ENCODE measurements at places on chromosomes 2 and 18. TPM values are rescaled to one million over a fixed set of nuclear protein-coding genes. Genes with fewer than 3 reads are reported as not detected.

Gene PRKAG3
- total RNA-seq = not detected

GRCh38 chr2:62234755-62235655 lies 39.1 kb downstream of the B3GNT2 start:
- no peaks in the 10 kb centered on the region for H3K36me3 ChIP-seq
- H3K27ac ChIP-seq = no peak overlapping the region
- no peaks in the 10 kb centered on the region for H3K27me3 ChIP-seq
- no peak overlapping the region for H3K4me3 ChIP-seq

DNA sequence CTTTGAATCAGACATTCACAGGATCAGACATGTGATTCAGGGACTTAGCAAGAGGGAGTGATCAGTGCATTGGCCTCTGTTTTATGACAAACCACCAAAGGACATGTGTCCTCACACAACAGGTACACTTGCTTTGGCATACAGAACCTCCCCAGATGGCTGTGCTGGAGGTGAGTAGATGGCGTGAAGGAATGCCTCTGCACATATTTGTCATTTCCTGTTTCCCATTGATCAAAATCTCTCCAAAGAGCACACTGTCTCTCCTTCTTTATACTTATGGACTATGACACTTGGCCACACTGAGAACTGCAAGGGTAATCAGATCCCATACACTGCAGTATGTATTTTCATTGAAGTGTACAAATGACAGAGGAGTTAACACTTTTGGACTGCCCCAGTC lies 927.6 kb downstream of the TSN start:
- H3K27me3 ChIP-seq = no peaks in the 10 kb centered on the region
- H3K4me1 ChIP-seq = no peaks in the 10 kb centered on the region
- DNase-seq = no peak
- no peak overlapping the region for H3K27ac ChIP-seq
- no peaks in the 10 kb centered on the region for H3K36me3 ChIP-seq
- no peak overlapping the region for H3K4me3 ChIP-seq

DNA sequence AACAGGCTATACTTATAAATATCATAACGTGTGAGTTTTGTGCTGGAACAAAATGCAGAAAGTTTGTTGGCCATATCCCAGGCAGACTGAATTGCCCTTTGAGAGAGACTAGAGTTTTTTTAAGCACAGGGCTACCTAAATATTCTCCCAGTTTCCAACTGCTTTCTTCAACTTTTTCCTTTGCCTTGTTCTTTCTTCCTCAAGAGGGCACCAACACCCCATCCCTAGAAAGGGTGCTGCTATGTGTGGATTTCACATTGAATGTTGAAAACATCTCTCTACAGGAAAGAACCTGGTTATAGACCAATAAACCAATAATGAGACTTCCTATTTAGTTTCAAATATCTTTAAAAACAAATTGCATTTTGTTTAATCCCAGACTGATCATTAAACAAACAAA lies 87.9 kb downstream of the ICOS start:
- H3K4me3 ChIP-seq = no peak overlapping the region
- H3K27ac ChIP-seq = no peak overlapping the region
- DNase-seq = peak; percentile 73
- no peaks in the 10 kb centered on the region for H3K36me3 ChIP-seq
- no peaks in the 10 kb centered on the region for H3K27me3 ChIP-seq
- no peaks in the 10 kb centered on the region for H3K4me1 ChIP-seq

Gene SERPINB4
- 1.1 TPM for total RNA-seq

DNA sequence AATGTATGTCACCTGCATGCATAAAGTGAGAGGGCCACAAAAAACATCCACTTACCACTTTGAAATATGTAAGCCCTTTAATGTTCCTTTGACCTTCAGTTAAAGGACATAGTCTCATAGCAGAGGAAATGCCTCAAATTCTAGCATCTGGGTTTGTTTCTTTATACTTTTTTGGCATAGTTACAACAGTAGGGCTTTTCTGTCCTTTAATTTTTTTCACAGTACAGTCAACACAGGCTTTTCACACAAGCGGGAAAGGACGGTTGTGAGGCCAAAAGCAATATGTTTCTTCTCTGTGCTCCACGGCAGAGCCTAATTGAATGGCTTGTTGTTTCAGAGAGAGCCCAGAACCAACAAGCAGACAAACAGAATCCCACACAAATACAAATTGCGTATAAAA lies 57.6 kb downstream of the CRIM1 start:
- H3K36me3 ChIP-seq = no peaks in the 10 kb centered on the region
- no peaks in the 10 kb centered on the region for H3K27me3 ChIP-seq
- peaks cover 55% of the 10 kb centered on the region for H3K4me1 ChIP-seq
- H3K27ac ChIP-seq = no peak overlapping the region
- no peak for DNase-seq

Gene ABCG8
- total RNA-seq = 0.31 TPM

DNA sequence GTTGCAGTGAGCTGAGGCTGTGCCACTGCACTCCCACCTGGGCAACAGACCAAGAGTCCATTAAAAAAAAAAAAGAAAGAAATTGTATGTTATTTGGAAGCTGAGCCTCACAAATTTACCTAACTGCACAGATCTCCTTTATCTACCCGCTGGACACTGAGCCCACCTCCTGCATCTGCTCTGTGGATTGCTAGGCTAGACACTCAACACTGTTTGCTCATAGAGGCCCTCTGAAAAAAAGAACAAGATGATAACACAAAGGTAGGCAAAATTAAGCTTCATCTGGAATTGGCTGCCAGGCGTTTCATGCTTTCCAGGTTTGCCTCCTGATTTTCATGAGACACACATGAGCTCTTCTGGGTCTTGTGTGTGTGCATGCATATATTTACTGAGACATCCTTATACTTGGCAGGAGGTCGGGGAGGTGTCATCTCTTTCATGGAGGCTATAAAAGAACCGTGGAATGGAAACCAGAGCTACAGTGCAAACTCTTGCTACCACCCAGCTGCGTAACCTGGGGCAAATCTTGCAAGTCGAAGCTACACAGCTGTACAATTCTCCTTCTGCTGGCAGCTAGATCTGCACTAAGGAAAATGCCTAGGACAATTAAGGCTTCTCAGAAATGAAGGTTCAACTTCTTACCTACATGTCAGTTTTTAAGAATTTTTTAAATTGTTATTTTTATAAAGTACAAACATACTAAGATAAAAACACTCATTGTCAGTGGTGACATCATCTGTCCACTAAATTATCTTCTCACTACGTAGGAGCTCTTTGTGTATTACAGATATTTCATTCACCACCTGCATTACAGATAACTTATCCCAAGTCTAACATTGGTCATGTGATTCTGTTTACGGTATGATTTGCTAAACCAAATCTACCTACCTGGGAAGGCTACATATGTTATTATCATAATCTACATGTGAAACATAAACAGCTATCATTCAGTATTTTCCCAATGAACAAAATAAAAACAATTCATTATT lies 63.1 kb downstream of the CABYR start:
- no peaks in the 10 kb centered on the region for H3K4me1 ChIP-seq
- DNase-seq = no peak
- H3K27me3 ChIP-seq = no peaks in the 10 kb centered on the region
- no peak overlapping the region for H3K27ac ChIP-seq

DNA sequence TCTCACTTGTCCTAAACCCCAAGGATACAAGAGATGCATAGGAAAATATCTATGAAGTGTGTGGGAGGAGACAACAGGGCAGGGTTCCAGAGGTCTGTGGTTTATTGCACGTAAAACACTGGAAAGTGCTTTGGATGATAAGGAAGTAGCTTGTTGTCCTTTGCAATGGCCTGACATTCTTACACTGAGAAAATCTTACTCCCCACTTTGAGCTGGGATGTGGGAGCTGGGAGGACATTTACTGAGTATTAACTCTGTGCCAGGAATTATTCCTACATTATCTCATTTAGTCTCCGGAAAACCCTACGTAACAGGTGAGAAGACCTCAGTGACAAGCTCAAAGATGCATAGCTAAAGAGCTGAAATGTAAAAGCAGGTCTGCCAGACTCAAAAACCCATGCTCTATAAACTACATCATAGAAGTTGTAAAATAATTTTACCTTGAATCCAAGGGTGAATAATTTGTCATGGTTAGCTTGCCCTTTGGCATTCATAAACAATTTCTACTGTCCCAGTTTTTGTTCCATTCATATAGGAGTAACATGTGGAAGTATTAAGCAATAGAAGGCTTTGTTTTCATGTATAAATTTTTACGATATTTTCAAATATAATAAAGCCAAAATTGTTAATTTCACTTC lies 9.2 kb upstream of the GALNT3 start:
- no peak overlapping the region for H3K4me3 ChIP-seq
- H3K27ac ChIP-seq = no peak overlapping the region
- no peak for DNase-seq
- no peaks in the 10 kb centered on the region for H3K36me3 ChIP-seq
- H3K4me1 ChIP-seq = peaks cover 3% of the 10 kb centered on the region

DNA sequence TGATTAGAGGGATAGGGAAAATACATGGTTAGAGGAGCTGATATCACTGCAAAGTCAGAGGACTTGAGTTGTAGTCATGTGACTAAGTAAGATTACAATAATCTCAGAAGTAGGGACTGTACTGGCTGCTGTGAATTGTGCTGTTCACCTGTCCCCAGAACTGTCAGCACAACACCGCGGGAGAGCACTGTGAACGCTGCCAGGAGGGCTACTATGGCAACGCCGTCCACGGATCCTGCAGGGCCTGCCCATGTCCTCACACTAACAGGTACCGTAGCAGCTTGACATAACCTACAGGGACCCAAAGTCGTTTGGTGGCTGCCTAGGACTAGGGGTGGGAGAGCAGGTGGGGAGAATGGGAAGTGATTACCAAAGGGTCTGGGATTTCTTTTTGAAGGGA lies 132.8 kb upstream of the TTC39C start:
- no peaks in the 10 kb centered on the region for H3K27me3 ChIP-seq
- H3K4me1 ChIP-seq = peaks cover 32% of the 10 kb centered on the region
- H3K4me3 ChIP-seq = no peak overlapping the region
- DNase-seq = no peak
- H3K27ac ChIP-seq = no peak overlapping the region

DNA sequence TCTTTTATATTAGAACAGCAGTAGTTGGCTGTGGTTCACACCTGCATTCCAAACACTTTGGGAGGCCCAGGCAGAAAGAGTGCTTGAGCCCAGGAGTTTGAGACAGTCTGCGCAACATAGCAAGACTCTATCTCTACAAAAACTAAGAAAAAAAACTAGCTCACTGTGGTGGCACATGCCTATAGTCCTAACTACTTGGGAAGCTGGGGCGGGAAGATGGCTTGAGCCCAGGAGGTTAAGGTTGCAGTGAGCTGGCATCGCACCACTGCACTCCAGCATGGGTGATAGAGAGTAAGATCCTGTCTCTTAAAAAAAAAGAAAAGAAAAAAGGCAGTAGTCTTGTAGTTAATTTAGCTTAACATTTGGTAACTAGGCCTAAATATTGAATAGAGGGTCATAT lies 136.6 kb downstream of the AGPS start:
- no peak overlapping the region for H3K4me3 ChIP-seq
- peak; percentile 19 for DNase-seq
- no peak overlapping the region for H3K27ac ChIP-seq
- no peaks in the 10 kb centered on the region for H3K36me3 ChIP-seq
- no peaks in the 10 kb centered on the region for H3K27me3 ChIP-seq

GRCh38 chr2:98127229-98127989 lies 40.4 kb downstream of the VWA3B start:
- H3K36me3 ChIP-seq = no peaks in the 10 kb centered on the region
- DNase-seq = no peak

DNA sequence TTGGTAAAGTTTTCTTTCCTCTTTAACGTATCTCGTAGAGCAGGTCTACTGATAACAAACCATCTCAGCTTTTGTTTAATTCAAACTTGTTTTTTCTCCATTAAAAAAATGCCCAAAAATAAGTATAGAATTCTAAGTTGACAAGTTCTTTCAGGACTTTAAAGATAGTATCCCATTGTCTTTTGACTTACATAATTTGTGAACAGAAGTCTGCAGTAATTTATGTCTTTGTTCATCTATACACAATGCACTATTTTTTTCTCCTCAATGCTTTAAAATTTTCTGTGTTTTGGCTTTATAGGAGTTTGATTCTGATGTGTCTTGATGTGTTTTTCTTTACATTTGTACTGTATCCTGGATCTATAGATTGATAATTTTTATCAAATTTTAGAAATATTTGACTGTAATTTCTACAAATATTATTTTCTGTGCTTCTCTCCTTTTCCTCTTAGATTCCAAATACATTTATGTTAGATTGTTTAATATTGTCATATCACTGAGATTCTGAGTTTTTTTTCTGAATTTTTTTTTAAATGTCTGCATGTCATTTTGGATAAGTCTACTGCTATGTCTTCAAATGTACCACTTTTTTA lies 143.3 kb downstream of the FTCDNL1 start:
- H3K4me3 ChIP-seq = no peak overlapping the region
- H3K36me3 ChIP-seq = no peaks in the 10 kb centered on the region

DNA sequence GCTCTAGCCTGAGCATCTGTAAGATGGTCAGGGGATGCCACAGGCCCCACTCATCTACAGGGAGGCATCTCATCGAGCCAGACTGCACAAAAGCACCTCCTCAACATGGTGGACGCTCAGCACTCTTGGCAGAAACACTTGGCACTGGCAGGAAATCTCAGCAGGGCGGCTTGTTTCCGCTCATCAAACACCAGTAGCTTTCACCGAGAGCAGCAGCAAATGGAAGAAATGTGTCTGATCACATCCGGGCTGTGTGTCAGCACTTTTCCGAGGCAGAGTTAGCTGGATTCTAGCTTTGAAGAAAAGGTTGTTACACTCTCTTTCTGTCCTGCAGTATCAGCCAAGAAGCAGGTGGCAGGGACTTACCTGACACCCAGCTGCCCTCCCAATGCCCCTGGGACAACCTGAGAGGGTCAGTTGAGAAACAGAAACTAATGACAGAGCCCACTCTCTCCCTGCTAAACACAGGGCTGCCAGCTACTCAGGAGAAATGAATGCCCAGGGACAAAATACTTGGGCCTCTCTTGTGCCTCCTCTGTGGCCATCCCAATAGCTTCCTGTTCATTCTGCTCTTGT lies 68.9 kb upstream of the FZD7 start:
- H3K27ac ChIP-seq = 0 out of 2 replicates have a peak overlapping the region, but pooled peaks have one; percentile 6
- peaks cover 17% of the 10 kb centered on the region for H3K4me1 ChIP-seq
- H3K4me3 ChIP-seq = no peak overlapping the region
- H3K36me3 ChIP-seq = no peaks in the 10 kb centered on the region

DNA sequence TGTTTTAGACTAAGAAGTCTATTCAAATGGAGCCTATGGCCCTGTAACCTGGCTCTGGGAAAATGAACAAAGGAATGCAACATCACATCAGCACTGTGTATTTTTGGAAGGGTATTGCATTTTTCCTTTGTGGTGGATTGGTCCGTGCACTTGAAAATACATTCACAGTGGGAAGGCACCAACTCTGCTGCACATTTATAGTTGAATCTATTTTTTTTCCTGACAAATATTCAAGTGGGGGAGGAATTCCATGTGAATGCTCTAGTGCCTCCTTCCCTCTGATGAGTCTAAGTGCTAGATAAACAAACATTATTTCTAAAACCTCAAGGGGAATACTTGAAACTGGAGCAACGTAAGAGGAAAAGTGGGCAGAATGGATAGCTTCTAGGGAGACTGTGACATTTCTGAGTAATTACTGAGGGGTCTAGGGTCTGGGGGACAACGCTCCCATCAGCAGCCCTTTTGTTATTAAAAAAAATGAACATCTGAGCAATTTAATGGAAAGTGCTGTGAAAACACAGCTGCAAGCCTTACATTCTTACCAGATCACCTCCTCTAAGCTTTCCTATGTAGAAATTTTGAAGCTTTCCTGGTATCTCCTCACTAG lies 208.2 kb downstream of the SLC8A1 start:
- H3K27ac ChIP-seq = peak overlapping the region; percentile 10
- peak; percentile 10 for DNase-seq
- no peak overlapping the region for H3K4me3 ChIP-seq
- H3K36me3 ChIP-seq = no peaks in the 10 kb centered on the region
- no peaks in the 10 kb centered on the region for H3K27me3 ChIP-seq
- H3K4me1 ChIP-seq = peaks cover 18% of the 10 kb centered on the region

Gene KIF5C
- total RNA-seq = 46.5 TPM

Gene RETSAT
- 12.5 TPM for total RNA-seq

Measured in GM23338 (cell line).